ENCODE measurements at places on chromosomes 7 and 10. TPM values are rescaled to one million over a fixed set of nuclear protein-coding genes. Genes with fewer than 3 reads are reported as not detected.

Gene EIF4EBP2
- 12.5 TPM for polyA plus RNA-seq

Gene NOBOX
- not detected for polyA plus RNA-seq

Gene NUDCD3
- 22.4 TPM for polyA plus RNA-seq

Gene CYP2W1
- polyA plus RNA-seq, result 0.76 TPM

Gene HIBADH
- polyA plus RNA-seq, result 10.8 TPM

Gene AMZ1
- polyA plus RNA-seq, result 0.05 TPM

Gene MYL10
- polyA plus RNA-seq, result not detected

DNA sequence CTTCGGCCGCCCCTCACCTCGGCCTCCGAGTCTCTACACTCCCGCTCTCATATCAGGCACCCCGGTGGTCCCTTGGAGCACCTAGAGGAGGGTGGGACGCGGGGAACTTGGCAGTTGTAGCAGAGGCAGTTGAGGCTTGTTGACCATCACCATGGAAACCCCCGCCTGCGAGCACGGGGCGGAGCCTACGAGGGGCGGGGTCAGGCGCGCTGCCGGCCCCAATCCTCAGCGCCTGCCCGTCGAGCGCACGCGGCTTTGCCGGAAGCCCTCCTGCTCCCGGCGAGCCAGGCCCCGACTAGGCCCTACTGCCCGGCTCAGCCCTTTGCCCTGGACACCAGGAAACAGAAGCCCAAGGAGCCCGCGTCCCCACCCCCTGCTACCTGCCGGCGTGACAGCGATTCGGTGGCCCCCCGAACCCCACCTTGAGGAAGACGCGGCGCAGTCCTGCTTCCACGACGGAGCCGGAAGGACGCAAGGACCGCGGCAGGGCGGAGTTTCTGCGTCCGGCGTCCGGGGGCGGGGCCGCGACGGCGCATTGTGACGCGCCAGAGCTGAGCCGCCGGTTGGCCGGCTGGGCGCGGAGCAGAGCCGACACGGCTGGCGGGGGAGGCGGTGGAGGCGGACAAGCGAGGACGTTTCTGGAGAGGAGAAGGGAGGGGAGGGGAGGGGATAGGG, at the start of gene HNRNPF:
Gene HNRNPF, minus strand, starts transcription at position 477 of the 675 bp plus-strand sequence. CDS start 21,302 bp downstream, outside the sequence.
- H3K36me3 ChIP-seq, result no peaks in the 10 kb centered on the region
- no peaks in the 10 kb centered on the region for H3K4me1 ChIP-seq
- DNase-seq, result peak; percentile 94
- H3K27ac ChIP-seq, result peak within 1 kb of the TSS; percentile 98
- peak within 1 kb of the TSS; percentile 54 for H3K4me3 ChIP-seq

DNA sequence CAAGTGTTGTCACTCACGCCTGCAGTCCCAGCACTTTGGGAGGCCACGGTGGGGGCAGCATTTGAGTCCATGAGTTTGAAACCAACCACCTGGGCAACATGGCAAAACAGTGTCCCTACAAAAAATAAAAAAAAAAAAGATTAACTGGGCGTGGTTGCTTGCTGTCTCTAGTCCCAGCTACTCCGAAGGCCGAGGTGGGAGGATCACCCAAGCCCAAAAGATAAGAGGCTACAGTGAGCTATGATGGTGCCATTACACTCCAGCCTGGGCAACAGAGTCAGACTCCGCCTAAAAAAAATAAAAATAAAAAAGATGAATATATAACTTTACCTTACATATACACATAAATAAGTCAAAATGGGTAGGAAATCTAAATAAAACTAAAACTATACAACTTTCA, 2.5 kb upstream of the LMOD2 start:
- DNase-seq, result no peak
- no peak overlapping the region for H3K4me3 ChIP-seq
- H3K27me3 ChIP-seq, result no peaks in the 10 kb centered on the region
- no peaks in the 10 kb centered on the region for H3K4me1 ChIP-seq
- no peak overlapping the region for H3K27ac ChIP-seq
- H3K36me3 ChIP-seq, result no peaks in the 10 kb centered on the region

DNA sequence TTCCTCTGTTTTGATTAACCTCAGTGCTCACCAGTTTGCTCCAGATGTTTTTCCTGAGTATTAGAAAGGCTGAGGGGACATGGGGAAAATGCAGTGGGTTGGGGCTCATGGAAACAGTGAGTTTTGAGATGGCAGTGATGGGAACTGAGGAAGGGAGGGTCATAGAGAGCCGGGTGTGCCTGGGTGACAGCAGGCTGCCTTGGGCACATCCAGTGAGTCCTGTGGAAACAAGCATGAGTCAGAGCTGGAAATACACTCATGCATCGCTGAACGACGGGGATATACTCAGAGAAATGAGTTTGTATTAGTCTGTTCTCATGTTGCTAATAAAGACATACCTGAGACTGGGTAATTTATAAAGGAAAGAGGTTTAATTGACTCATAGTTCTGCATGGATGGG, 202.2 kb downstream of the TMEM178B start:
- DNase-seq, result no peak
- H3K27me3 ChIP-seq, result no peaks in the 10 kb centered on the region
- no peak overlapping the region for H3K27ac ChIP-seq
- no peak overlapping the region for H3K4me3 ChIP-seq

- no peak overlapping the region for H3K4me3 ChIP-seq
- no peak overlapping the region for H3K27ac ChIP-seq
- H3K4me1 ChIP-seq, result no peaks in the 10 kb centered on the region
- DNase-seq, result no peak
- no peaks in the 10 kb centered on the region for H3K36me3 ChIP-seq
- no peaks in the 10 kb centered on the region for H3K27me3 ChIP-seq
Observed at GRCh38 chr7:138358850-138359341, 101.2 kb upstream of the TRIM24 start.

DNA sequence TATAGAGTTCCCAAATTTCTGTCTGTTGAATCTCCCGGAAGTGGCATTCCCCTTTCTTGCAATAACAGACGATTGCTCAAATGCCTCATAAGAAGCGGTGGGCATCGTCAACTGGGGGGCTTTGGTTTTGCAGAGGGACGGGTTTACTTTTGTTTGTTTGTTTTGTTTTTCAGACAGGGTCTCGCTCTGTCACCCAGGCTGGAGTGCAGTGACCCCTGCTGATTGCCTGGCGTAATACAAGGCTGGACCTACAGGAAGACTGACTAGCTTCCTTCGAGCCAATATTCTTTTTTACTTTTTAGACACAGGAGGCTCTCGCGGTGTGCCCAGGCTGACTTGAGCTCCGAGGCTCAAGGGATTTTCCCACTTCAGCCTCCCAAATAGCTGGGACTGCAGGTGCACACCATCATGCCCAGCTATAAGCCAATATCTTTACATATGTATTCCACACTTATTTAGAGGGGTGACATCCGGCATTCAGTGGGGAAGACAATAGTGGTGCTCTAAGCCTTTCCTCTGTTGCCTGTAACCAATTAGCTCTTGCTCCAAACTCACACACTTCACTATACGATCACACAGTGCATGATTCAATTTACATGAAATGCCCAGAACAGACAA, 58.1 kb downstream of the FHIP2A start:
- no peak for DNase-seq
- no peak overlapping the region for H3K4me3 ChIP-seq
- H3K36me3 ChIP-seq, result no peaks in the 10 kb centered on the region
- H3K4me1 ChIP-seq, result no peaks in the 10 kb centered on the region
- no peaks in the 10 kb centered on the region for H3K27me3 ChIP-seq
- no peak overlapping the region for H3K27ac ChIP-seq

DNA sequence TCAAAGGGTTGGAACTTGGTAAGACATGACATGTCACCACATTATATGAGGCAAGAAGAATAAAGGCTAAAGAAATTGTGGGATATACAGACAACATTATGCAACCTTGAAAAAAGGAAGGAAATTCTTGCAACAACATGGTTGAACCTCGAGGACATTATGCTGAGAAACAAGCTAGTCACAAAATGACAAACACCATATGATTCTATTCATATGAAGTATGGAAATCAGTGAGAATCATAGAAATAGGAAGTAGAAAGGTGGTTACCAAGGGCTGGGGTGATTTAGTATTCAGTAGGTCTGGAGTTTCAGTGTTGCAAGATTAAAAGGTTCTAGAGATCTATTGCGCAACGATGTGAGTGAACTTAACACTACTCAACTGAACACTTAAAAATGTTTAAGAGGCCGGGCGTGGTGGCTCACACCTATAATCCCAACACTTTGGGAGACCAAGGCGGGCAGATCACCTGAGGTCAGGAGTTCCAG, 126.9 kb upstream of the TBX20 start:
- DNase-seq, result no peak
- no peak overlapping the region for H3K27ac ChIP-seq
- H3K4me1 ChIP-seq, result no peaks in the 10 kb centered on the region
- no peaks in the 10 kb centered on the region for H3K36me3 ChIP-seq
- no peak overlapping the region for H3K4me3 ChIP-seq

- no peak overlapping the region for H3K4me3 ChIP-seq
- no peaks in the 10 kb centered on the region for H3K4me1 ChIP-seq
- no peaks in the 10 kb centered on the region for H3K36me3 ChIP-seq
- no peak for DNase-seq
Observed at GRCh38 chr10:98536551-98536950, 89.8 kb upstream of the HPS1 start.

- no peak overlapping the region for H3K4me3 ChIP-seq
- no peak overlapping the region for H3K27ac ChIP-seq
- DNase-seq, result no peak
- H3K27me3 ChIP-seq, result no peaks in the 10 kb centered on the region
- H3K4me1 ChIP-seq, result no peaks in the 10 kb centered on the region
Observed at GRCh38 chr7:114160925-114161324, 242.1 kb upstream of the PPP1R3A start.

- H3K27me3 ChIP-seq, result no peaks in the 10 kb centered on the region
- no peak overlapping the region for H3K27ac ChIP-seq
- H3K36me3 ChIP-seq, result no peaks in the 10 kb centered on the region
- H3K4me3 ChIP-seq, result no peak overlapping the region
Observed at GRCh38 chr7:1463676-1464223, 4.5 kb upstream of the MICALL2 start.

DNA sequence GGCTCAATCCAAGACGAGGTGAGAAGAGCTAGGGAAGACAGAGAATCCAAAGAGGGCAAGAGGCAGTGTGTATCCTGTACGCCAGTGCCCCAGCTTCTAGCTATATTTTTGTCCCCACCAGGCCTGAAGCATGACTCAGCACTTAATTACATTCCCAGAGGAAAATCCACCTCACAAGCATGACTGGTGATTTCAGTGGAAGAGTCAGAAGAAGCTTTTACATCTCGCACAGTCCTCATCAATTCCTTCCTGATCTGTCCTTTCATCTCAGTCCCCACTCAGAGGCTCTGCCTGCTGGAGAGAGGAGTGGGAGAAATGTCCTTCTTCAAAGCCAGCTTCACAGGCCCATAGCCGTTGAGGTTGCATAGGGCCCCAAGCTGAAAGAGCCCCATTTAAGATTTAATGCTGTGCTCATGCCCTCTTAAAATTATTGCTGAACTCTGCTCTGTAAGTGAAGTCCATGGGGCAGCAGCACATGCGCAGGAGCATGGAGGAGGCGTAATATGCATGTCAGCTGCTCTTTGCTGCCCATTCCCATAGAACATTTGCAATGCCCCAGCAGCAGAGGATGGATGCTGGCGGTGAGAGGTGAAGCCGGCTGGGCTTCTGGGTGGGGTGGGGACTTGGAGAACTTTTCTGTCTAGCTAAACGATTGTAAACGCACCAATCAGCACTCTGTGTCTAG, 39.0 kb upstream of the AOAH start:
- no peaks in the 10 kb centered on the region for H3K27me3 ChIP-seq
- no peaks in the 10 kb centered on the region for H3K4me1 ChIP-seq
- H3K36me3 ChIP-seq, result no peaks in the 10 kb centered on the region
- no peak overlapping the region for H3K27ac ChIP-seq

- H3K27me3 ChIP-seq, result no peaks in the 10 kb centered on the region
- H3K36me3 ChIP-seq, result no peaks in the 10 kb centered on the region
- no peak for DNase-seq
Observed at GRCh38 chr7:549066-549890, 29.6 kb upstream of the PDGFA start.

DNA sequence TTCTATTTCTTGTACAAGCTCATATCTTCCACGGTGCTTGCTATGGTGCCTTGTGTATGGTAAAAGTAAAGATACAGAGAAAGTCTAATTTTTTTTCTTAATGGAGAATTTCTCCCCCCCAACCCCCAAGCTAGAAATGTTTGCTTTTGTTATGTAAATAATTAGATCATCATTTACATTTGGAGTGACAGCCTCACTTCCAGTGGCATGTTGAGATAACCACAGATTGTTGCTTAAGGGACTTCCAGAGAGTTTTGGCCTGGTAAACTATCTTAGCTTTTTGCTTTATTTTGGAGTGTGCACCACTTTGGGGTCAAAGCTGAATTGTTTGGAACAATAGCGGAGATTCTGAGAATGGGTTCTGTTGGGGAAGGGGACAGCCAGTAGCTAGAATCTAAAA, 129.7 kb downstream of the ZNF365 start:
- no peak overlapping the region for H3K4me3 ChIP-seq
- H3K4me1 ChIP-seq, result no peaks in the 10 kb centered on the region
- no peak for DNase-seq
- no peaks in the 10 kb centered on the region for H3K27me3 ChIP-seq
- no peaks in the 10 kb centered on the region for H3K36me3 ChIP-seq

DNA sequence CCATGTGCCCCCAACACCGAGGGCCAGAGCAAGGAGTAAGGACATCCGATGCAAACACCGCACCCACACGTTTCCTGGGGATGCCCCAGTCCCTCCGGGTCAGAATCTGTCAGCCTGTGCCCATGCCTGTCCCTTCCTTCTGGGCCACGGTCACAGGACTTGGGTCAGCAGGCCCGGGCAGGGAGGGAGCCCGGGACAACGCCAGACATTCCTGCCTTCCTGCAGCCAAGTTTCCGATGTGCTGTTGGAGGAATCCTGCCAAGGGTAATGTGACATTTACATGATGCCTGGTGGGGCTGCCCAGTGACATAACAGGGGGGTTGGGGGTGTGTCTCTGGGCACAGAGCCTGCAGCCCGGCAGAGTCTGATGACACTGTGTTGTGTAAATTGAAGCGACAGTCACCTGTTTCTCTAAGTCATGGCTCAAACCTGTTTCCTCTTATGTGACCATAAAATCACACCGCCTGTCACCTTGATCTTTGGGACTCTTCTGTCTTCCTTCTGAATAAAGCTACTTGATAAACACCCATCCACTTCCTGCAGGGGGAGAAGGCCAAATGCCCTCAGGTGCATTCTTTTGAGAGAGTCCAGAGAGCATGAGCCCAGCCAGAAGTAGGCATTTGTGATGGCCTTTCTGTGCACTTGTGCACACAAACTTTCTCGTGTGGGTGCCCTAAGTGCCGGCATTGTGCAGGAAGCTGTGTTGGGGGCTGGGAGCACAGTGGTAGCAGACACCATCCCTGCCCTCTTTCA, 175.3 kb upstream of the RHEB start:
- H3K27me3 ChIP-seq, result no peaks in the 10 kb centered on the region
- H3K4me3 ChIP-seq, result no peak overlapping the region
- no peaks in the 10 kb centered on the region for H3K36me3 ChIP-seq
- peak overlapping the region; percentile 10 for H3K27ac ChIP-seq
- DNase-seq, result no peak

GRCh38 chr10:132077091-132077490, 11.3 kb downstream of the JAKMIP3 start:
- no peaks in the 10 kb centered on the region for H3K27me3 ChIP-seq
- H3K36me3 ChIP-seq, result no peaks in the 10 kb centered on the region
- no peak overlapping the region for H3K27ac ChIP-seq
- H3K4me1 ChIP-seq, result no peaks in the 10 kb centered on the region
